ENCODE measurements at places on chromosomes 3 and 15.

GRCh38 chr15:26572602-26573350 lies 200.1 kb downstream of the GABRB3 start:
- no peak for DNase-seq

GRCh38 chr3:156705761-156706616 lies 31.6 kb downstream of the TIPARP start:
- DNase-seq = no peak

GRCh38 chr3:29741231-29741630 lies 460.4 kb downstream of the RBMS3 start:
- no peak for DNase-seq

GRCh38 chr3:123451186-123451585 lies 2.3 kb upstream of the ADCY5 start:
- no peak for DNase-seq

DNA sequence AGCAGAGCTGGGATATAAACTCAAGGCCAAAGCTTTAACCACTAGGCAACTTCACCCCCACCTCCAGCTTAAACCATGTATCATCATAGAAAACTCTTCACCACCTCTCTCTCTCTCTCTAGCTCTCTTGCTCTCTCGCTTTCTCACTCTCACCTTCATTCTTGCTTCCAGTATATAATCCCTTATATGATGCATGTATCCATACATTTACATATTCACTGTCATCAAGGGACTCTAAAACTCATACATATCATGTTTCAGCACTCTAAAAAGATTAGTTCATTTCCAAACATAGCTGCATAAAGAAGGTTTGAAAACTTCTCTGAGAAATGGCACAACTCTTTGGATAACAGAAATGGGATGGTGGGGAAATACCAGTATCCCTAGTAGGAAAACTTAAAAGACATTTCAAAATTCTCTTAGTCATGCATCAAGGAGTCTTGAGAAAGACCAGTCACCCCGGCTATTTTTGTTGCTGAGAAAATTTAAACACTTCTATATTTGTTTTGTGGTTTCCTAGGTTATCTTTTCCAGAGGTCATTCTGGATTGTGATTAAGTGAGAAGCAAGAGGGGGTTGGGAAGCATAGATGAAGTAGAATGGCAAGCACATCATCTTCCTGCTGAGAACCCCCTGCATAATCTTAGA lies 447.8 kb upstream of the THBS1 start:
- DNase-seq = no peak

DNA sequence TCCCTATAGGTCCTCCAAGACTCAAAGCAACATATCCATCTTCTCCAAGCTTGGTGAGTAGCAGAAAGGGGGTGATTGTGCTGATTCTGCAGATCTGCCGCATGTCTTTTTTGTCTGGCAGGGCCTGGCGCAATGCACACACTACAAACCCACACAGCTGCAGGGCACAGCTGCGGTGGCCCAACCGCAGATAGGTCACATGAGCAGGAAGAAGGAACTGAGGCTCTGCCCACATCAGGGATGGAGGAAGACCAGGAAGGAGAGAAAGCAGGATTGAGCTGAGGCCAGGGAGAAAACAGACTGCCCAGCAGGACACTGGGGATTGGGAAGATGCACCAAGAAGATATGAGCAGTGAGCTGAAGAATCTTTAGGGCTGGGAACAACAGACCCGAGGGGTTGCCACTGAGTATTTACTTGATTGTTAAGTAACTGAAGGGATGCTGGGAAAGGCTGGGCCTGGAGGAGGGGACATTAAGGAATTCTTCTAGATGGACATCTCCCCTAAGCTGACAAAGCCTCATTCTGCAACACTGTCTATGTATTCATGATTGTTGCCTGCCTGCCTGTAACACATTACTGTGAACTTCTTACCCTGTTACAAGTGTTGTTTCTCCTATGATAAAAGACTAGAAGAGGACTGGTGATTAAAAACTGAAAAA lies 126.7 kb downstream of the MYLK start:
- peak; percentile 23 for DNase-seq
